Dermis blood vessel endothelial cell (primary cell): ENCODE measurements at places on chromosomes 5 and 9.

DNA sequence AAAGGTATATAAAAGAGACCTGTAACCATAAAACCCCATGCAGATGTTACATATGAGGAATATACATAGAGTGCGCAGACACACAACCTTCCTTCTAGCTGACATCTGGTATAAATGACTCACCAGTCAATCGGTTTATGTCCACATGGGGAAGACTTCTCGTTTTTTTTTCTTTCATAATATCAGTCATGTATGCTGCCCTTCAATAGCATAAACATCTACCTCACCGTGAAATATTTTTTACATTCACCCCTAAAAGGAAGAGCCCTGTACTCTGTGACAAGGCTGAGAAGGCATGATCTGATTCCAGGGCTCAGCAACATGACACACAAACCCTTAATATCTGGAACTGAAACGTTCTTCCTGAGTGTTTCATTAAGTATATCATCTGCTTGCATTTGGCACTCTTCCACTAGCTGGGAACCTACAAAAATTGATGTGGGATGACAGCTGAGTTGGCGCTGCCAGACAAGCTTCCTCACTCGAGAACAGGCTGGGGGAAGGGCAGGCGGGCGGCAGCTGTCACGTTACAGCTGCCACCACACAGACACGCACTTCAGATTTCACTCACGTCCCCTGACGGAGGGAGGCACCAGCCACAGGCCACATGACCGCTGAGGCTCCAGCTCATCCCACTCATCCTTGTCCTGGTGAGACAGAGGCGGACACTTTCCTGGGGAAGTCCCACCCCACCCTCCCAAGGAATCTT is 74.2 kb downstream of the SHB start:
- peak; percentile 82 for DNase-seq

GRCh38 chr5:131081374-131081773 is 83.7 kb downstream of the HINT1 start:
- DNase-seq: no peak

DNA sequence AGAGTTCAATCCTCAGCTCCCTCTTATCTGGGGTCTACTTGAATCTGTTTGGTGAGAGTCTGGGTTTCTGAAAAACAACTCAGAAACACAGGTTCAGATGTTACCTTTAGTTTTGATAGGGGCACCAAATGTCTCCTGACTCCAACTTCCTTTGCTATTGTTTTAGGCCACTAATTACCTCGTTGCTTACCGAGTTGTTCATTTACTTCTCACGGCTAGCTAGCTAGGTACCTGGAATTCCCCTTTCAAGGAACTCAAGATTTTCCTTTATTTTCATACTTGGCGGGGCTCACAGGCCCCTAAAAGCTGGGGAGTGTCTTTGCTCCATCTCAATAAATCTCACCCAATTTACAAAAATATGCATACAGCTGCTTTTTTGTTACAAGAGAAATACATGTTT is 111.4 kb downstream of the SLC28A3 start:
- DNase-seq: peak; percentile 17

GRCh38 chr9:19998823-19999455 is 210.1 kb upstream of the SLC24A2 start:
- DNase-seq: peak; percentile 4

- no peak for DNase-seq
Observed at GRCh38 chr9:68964102-68964541, 49.8 kb downstream of the PRKACG start.

DNA sequence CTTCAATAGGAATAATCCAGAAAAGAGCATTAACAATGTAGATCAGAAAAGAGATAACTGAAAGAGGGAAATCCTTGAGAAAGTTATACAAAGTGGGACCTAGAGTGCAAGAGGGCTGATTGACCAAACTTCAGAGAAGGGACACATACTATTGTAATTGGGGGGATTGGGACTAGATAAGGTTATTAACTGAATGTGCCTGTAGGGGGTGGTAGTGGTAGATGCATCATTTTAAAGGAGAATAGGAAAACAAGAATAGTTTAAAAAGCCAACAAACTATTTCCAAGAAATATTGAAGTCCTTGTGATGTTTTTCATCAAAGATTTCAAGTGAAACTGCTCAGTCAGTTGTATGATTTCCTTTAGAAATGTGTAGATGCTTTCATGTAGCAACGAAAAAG is 468.5 kb downstream of the TAF11L14 start:
- no peak for DNase-seq
